ENCODE measurements at places on chromosomes 2 and 18. TPM values are rescaled to one million over a fixed set of nuclear protein-coding genes. Genes with fewer than 3 reads are reported as not detected.

HJURP gene
- 0.71 TPM for total RNA-seq

ADAM23 gene
- total RNA-seq, result 9.4 TPM

ABCG5 gene
- total RNA-seq, result not detected

ATP6V1C2 gene
- total RNA-seq, result 0.62 TPM

DNA sequence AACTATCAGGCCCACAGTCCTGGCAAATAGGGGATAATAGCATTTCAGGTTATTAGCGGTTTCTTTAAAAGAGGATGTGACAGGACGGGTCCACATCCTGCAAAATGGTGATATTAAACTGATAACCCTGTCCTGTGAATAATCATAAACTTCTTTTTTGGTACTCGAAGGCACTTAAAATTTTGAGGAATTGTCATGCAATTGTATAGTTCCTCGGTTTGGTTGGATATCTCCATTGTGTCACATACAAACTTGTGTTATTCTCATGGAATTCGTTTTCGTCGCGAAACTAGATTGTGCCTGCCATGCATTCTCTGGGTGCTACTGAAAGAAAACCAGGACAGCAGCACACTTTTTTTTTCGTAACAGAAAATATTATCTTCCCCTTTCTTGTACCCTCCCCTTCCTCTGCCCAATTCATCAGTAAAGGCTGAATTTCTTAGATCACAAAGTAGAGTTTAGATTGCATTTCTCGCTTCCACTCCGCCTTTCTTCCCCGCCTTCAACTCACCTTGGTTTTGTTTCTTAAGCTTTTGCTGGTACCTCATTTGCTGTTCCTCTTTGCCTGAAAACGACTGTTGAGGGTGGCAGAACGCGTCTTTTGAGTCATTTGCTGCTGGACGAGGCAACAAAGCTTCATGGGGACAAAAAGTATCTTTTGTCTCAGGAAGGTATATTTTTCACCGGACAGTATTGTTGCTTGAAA, 1.3 kb downstream of the CERS6 start:
- DNase-seq, result no peak

GRCh38 chr18:69622961-69623360, 222.3 kb downstream of the DOK6 start:
- DNase-seq, result no peak

DNA sequence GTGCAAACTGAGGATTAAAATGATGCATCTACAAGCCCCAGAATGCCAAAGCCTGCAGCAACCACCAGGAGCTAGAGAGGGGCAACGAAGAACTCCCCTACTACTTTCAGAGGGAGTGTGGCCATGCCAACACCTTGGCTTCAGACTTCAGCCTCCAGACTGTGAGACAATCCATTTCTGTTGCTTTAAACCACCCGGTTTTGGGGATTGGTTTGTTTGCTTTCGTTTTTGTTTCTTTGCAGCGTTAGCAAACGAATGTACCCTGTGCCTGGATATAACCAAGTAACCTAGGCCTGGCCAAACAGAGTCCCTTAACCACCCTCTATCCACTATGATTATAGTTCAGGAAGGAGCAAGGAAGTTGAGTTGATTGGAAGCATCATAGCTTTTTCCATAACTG, 171.2 kb upstream of the NCK2 start:
- DNase-seq, result no peak

DNA sequence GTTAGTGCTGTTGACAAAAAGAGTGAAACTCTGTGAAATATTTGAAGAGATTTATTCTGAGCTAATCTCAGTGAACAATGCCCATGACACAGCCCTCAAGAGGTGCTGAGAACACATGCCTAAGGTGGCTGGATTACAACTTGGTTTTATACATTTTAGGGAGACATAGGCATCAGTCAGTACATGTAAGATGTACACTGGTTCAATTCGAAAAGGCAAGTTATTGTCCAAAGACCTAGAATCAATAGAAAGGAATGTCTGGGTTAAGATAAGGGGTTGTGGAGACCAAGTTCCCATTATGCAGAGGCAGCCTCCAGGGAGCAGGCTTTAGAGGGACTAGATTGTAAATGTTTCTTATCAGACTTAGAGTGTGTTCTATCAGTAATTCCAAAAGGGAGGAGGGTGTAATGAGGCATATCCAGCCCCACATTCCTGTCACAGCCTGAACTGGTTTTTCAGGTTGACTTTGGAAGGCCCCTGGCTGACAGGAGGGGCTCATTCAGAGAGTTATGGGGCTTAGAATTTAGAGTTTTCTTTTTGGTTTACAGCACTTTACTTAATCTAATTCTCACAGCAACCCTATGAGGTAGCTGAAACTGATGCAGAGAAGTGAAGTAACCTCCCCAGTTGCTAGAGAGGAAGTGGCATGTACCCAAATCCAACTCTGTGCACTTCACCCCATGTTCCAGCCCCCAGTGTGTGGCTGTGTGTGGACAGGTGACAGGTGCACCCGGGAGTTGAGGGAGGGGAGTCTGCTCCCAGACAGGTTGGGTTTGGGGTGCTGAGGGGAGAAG, 28.3 kb upstream of the ASAP2 start:
- no peak for DNase-seq

- peak; percentile 55 for DNase-seq
Measured at GRCh38 chr2:85999061-85999831, 106.4 kb downstream of the POLR1A start.

- DNase-seq, result no peak
Measured at GRCh38 chr18:31410716-31411483, 34.3 kb downstream of the DSG4 start.

GRCh38 chr2:31216734-31217133, 581 bp downstream of the CAPN14 start:
- DNase-seq, result no peak
